ENCODE measurements at places on chromosomes 5 and 9.

GRCh38 chr9:37992924-37993349 is 76.1 kb downstream of the SHB start:
- DNase-seq: no peak

GRCh38 chr9:136187683-136188586 is 17.0 kb downstream of the LHX3 start:
- DNase-seq: no peak

- DNase-seq: no peak
Measured at GRCh38 chr9:99103901-99104458, 933 bp upstream of the TGFBR1 start.

- DNase-seq: no peak
Measured at GRCh38 chr5:943201-943917, 50.7 kb downstream of the TRIP13 start.

DNA sequence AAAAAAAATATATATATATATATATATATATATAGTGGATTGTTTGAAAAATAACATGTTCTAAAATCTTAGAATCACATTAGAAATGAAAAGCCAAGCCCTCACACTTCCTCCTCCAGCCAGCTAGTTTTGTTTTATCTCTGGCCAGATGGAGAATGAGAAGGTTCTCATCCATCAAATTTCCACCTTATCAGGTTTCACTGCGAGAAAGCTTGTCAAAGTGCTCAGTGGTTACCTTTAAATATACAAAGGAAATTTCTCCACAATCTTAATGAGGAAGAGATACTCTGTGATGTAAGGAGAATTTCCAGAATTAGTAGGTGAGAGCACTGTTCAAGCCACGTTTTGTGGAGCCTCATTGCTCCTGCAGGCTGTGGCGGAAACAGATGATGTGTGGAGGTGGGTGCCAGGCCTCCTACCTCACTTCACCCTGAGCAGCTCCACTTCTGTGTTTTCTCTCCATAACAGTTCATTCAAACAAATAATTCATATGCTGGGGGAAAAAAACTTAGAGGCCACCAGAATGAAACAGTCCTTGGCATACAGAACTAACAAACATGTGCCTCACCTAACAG is 71.9 kb downstream of the CDK5RAP2 start:
- DNase-seq: no peak

GRCh38 chr9:23766613-23767012 is 59.4 kb downstream of the ELAVL2 start:
- DNase-seq: no peak

- no peak for DNase-seq
Measured at GRCh38 chr5:141875795-141876627, 2.2 kb downstream of the PCDH1 start.

- DNase-seq: no peak
Measured at GRCh38 chr9:4287386-4287785, 12.5 kb downstream of the GLIS3 start.

DNA sequence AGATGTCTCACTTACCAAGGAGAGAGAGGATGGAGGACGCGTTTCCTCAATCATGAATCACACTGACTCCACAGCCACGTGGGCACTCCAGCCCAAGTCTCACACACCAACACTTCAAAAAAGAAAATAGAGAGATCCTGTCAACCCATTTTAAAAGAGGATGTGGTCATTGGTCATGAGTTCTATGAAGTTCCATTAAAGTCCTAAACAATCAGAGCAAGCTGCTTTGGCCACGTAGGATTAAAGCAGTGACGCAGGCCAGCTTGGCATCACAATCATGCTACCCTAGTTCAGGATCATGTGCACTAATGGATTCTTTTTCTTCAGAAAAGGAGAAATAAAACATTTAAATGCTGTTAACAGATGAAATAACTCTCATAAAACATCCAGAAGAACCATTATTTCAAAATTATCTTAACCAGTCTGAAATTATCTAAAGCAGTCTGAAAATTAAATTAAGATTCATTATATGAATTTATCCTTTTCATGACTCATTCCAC is 108.1 kb downstream of the SEMA5A start:
- DNase-seq: no peak

GRCh38 chr9:33177639-33178038 is 10.5 kb upstream of the B4GALT1 start:
- DNase-seq: no peak

GRCh38 chr5:83846624-83847350 is 126.1 kb upstream of the HAPLN1 start:
- DNase-seq: no peak

DNA sequence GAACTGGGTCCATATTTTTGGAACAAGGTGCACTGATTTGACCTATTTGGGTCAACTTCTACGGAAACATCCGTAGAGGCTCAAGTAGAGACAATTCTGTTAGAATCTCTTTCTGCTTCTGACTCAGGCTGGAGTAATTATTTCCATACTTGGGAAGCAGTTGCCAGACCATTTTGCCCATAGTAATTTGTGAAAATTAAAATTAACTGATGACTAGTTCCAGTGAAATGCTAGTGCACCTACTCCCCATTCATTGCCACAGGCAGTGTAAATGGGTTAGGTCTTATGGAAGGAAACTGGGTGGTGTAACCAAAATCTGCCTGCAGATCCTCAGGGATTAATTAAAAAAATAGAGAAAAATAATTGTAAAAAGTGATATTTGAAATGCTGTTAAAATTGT is 201.1 kb downstream of the TENT4A start:
- no peak for DNase-seq

DNA sequence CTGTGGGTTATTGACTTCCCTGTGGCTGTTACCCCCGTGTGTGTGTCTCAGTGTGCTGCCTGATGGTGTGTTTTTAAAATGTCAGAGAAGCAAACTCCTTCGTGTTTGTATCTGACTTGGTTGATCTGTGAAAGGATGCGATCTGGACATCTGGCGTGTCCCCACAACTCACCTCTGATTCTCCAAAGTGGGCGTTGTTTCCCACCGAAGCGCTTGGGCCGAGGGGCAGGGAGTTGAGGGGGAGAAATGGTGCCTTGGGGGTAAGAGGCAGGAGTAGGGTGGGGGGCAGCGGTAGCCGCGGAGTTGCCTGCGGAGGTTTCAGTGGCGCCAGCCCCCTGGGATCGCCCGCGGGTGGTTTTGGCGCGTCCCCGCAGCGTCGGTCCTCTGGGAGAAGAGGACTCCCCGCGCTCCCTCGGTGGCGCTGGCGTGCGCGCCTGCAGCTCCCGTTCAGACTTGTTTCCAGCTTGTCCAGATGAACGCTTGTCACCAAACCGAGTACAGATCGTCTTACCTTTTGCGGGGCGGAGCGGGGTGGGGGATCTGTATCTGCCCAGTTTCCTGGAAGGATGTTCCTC is 1.1 kb downstream of the MAST4 start:
- DNase-seq: no peak
